ENCODE measurements at places on chromosomes 5 and 9.
A peak's percentile ranks its signal among the peaks of the same experiment; 100 is the strongest.

DNA sequence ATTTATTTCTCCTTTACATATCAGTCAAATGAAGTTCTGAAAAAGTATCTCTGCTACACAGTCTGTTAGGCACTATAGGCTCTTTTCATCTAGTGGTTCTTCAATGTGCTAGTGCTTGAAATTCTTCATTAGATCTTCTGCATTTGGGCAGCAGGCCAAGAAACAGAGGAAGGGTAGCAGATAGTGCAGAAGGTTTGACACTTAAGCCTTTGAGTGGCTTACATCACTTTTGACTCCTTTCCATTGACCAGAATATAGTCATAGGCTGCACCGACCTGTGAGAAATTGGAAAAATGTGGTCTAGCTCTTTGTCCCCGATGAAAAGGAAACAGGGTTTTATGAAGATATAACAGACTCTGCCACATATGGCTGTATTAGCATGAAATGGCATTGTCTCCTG, 459.5 kb upstream of the PTGER4 start:
- no peak for DNase-seq

- DNase-seq = no peak
Observed at GRCh38 chr9:14300040-14300439, 13.9 kb downstream of the NFIB start.

- no peak for DNase-seq
Observed at GRCh38 chr9:137798901-137799629, 78.5 kb upstream of the CACNA1B start.

DNA sequence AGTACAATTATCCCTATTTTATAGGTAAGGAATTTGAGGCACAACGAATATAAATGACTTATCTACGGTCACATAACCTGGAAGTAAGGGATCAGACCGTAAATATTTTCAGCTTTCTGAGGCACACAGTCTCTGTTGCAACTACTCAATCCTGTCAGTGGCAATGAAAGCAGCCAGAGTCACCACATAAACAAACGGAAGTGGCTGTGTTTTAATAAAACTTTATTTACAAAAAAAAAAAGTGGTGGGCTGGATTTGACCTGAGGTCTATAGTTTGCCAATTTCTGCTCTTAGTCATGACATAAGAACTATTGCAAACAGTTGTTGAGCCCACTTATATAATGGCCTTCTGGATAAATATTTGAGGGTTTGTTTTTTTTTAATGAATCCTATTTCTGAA, 29.6 kb downstream of the ZNF366 start:
- DNase-seq = no peak

GRCh38 chr5:96933764-96934707, 1.8 kb upstream of the LNPEP start:
- DNase-seq = no peak

GRCh38 chr9:134428559-134428958, 102.3 kb downstream of the RXRA start:
- no peak for DNase-seq

DNA sequence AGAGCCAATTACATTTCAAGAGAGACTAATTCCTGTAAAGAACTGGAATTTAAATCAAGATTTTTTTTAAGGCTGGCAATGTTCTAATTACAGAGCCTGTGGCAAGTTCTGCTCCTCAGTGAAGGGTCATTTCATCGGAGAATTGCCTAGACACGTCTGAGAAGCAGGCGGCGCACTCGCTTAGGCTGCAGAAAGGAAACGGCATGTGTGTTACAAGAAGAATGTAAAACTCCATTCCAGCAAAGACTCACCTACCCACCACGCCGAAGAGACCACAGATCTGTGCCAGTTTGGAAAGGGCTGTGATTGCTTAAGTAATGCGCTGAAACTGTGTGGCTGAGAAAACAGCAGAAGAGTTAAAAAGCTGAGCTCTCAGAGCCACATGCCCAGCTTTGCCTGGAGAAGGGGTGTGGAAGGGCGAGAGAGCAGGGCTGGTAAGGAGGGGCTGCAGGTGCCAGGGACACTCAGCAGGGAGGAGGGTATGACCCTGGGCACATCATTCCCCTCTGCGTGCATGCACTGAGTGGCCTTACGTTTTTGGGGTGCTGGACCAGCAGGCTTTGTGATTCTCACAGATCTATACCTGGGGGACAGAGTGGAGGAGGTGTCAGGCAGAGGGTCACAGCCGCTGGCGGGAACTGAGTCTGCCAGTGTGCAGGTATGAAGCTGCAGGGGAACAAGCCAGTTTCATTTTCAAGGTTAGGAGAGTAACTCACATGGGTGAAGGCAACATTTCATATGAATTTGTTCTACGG, 17.8 kb upstream of the SLC25A51 start:
- no peak for DNase-seq

- no peak for DNase-seq
Observed at GRCh38 chr5:68348447-68349222, 133.1 kb downstream of the PIK3R1 start.

GRCh38 chr5:32325062-32325461, 12.3 kb upstream of the MTMR12 start:
- no peak for DNase-seq

GRCh38 chr5:175257847-175258194, 186.2 kb downstream of the DRD1 start:
- no peak for DNase-seq

DNA sequence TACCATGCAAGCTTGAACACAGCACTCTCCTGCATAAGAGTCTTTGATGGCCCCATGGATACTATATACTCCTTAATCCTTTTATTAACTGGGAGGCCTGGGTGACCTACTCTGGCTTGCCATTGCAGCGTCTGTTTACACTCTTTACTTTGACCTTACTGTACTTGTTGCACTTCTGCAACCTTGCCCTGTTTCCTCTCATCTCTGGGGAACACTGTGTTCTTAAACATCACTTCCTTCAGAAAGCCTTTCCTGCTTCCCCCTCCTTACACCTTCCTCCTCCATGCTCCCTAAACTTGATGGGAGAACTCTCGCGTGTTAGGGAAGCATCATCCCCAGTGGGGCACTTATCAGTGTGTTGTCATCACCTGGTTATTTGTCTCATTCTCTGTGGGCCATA, 222.3 kb downstream of the NR3C1 start:
- DNase-seq = no peak

- no peak for DNase-seq
Observed at GRCh38 chr5:40514976-40515375, 164.7 kb upstream of the PTGER4 start.

- no peak for DNase-seq
Observed at GRCh38 chr9:97978371-97979130, 4.6 kb upstream of the ANP32B start.

DNA sequence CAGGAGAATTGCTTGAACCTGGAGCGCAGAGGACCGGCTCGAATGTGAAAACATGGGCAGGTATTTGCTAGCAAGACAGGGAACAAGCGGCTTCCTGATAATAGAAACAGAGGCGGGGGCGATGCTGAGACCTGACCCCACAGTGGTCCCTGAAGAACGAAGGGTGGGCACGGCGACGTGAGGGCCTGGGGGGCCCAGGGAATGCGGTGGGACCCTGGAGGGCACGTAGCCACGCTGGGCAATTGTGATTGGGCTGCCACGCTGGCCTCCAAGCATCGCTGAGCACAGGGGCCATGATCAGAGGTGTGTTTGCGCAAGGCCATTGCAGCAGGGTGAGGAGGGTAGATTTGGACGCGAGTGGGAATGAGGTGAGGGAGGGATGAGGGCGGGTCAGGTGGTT, 30.7 kb downstream of the MED10 start:
- no peak for DNase-seq

DNA sequence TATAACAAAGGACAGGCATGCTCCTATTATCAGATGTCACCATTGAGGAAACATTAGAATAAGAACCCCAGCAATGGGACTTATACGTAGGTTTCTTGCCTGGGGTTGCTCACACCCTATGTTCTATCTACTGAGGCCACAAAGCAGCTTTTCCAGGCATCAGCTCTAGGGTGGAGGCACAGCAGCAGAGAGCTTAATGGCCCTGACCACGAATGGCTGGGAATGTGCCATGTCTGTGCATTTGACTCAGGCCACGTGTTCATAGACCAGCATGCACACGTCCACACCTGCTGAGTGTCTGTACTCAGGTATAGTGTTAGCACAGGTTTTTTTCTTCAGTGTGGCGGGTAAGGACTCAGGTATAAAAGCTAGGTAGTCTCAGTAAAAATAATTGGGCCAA, 129.4 kb downstream of the AOPEP start:
- no peak for DNase-seq

GRCh38 chr9:90799271-90799852, 2.3 kb upstream of the SYK start:
- DNase-seq = no peak

DNA sequence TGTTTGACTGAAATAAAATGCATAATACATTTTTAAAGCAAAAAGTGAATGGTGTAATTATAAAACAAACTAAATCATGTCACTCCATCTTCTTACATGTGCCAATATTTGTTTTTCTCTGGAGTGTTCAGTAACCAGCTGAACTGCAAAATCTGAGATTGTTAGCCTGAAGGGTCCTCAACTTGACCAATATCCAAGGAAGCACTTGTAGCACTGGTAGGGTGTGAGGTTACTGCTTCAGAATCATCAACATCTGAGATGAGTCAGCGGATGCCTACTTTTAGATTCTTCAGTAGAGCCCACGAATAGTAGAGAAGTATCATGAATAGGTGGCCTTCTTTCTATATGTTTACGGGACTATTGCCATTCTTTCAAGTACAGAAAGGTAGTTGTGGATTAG, 226.7 kb downstream of the TLE4 start:
- no peak for DNase-seq

DNA sequence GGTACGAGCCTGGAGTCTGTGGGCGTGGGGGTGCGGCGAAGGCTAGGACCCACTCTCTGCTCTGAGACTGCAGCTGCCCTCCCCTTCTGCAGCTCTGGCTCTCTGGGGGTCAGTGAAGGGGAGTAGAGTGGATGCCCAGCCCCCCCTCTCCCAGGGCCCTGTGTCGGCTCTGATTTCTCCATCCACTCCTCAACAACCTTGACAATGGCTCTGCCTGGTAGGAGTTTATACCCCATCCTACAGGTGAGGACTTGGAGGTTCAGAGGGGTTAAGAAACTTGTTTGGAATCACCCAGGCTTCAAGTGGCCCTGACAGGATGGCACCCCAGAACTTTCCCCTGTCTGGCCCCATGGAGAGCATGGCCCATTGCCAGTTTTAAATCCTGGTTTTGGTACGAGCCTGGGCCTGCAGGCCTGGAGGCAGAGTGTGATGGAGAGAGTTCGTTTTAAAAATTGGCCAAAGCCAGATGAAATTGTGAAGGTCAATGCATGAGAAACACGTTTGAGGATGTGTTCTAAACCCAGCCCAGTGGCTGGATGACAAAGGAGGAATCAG, 22.3 kb downstream of the NCS1 start:
- no peak for DNase-seq

GRCh38 chr9:17322882-17323864, 188.3 kb downstream of the CNTLN start:
- no peak for DNase-seq

- DNase-seq = no peak
Observed at GRCh38 chr5:168317521-168318147, 26.2 kb downstream of the WWC1 start.

GRCh38 chr9:124502711-124503702, 4.2 kb downstream of the NR5A1 start:
- DNase-seq = no peak

- peak; percentile 98 for DNase-seq
Observed at GRCh38 chr5:181223058-181223728, at the start of gene TRIM41. TSS of gene TRIM41 (plus strand) at chr5:181223281. CDS start at chr5:181224000, 719 bp downstream.

DNA sequence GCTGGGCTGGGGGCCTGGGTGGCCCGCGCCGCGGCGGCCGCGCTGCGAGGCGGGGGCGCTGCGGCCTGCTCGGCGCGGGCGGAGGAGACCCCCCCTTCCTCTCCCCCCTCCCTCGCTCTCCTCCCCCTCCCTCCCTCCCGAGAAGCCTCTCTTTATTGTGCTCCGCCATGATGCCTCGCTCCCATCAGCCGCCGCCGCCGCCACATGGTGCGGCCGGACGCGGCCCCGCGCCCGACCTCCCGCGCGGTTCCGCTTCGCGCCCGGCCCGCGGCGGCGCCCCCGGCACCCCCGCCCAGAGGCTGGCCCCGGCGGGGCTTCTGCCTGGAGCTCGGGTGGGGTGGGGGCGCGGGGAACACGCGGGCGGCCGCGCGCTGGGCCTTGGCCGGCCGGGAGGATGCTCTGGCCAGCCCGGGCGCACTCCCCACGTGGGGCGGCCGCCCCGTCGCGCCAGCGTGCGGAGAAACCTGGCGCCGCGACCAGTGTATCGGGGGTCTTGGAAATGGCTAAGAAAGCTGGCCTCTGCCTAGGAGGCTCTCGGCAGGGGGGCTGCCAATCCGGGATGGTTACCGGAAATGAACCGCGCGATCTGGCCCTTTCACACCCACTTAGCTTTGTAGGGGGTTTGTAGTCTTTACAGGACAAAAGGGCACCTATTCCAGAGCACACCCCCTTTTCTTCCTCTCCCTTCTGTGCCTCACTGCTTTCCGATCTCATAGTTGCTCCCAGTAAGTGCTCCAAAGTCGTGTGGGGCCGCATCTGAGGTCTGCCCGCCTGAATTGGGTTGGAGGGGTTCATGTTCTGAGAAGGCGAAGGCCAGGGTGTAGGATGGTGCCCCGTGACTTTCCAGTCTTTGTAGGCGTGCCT, 1.0 kb downstream of the SET start:
- peak; percentile 63 for DNase-seq
